ENCODE measurements at places on chromosomes 11 and 22.

DNA sequence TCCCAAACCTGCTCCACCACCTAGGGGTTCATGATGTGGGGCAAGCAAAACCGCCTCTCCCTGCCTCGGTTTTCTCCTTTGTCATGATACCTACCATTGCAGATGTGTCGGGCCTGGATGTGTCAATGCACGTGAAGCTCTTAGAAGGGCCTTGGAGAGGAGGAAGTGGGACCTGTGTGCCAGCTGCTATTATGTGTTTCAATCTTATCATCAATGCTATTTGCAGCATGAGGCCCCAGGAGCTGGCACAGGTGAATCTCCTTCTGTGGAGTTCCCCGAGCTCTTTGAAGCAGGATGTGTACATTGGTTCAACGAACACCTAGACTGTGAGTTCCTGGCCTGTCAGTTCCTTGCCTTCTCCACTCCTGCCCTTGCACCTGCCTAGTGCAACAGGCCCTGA lies 331.6 kb downstream of the CTTN start:
- DNase-seq: no peak

- DNase-seq: no peak
These were observed 141.0 kb downstream of the SLC17A6 start for GRCh38 chr11:22479208-22479607.

DNA sequence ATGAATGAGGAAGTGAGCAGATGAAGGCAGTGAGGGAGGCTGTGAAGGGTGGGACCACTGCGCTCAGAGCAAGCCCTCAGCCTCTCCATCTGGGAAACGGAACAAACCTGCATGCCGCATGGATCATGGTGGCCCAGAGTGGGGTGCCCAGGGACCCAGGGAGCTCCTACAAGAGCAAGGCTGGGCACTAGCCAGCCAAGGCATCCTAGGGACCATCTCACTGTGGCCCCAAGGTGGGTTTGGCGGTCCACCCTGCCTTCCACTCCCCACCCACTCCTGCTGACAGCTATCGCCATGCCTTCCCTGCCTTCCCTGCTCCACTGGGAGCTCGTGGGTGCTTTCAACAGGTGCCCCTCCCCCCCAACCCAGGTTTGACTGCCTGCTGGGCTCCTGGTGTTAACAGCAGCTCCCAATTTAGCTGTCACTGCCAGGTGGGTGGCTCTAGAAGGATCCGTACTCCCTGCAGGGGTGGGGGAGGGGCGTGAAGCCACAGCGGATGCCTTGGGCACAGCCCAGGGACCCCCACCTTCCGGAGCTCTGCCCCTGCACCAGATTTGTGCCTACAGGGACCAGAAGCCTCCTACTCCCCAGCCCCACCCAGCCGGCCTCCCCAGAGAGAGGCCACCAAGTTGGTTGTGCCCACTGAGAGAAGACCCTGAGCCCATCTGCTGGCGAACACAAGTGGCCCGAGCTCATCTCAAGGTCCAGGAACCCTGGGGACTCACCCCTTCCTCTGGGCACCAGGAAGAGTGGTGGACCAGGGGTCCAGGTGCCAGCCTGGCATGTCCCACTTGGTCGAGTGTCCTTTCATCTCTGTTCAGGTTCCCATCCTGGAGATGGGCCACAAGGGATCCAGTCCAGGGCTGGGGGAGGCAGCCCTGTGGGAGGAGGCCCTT lies 29.7 kb upstream of the PRODH start:
- no peak for DNase-seq

GRCh38 chr11:75982309-75982708 lies 167.3 kb downstream of the UVRAG start:
- DNase-seq: no peak

GRCh38 chr11:104957280-104957679 lies 11.1 kb downstream of the CASP4 start:
- DNase-seq: no peak

- DNase-seq: no peak
These were observed 78.9 kb upstream of the POU2AF2 start for GRCh38 chr11:111166598-111166997.

DNA sequence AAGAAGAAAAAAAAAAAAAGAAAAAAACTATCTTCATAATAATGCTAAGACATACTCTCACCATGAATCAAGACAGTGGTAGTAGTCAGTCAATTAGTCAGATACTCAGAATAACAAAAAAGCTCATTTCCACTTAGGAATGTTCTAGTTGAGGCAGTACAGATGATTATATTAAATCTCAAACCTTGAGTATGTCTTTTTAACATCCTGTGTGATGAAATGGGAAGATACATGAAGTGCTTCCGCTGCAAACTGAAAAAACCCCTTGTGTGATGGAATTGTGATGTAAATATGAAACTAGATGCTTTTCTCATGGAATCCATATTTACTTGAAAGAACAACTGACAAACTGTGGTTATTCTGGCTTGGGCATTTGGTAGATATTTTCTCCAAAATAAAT lies 13.7 kb downstream of the AMOTL1 start:
- no peak for DNase-seq

DNA sequence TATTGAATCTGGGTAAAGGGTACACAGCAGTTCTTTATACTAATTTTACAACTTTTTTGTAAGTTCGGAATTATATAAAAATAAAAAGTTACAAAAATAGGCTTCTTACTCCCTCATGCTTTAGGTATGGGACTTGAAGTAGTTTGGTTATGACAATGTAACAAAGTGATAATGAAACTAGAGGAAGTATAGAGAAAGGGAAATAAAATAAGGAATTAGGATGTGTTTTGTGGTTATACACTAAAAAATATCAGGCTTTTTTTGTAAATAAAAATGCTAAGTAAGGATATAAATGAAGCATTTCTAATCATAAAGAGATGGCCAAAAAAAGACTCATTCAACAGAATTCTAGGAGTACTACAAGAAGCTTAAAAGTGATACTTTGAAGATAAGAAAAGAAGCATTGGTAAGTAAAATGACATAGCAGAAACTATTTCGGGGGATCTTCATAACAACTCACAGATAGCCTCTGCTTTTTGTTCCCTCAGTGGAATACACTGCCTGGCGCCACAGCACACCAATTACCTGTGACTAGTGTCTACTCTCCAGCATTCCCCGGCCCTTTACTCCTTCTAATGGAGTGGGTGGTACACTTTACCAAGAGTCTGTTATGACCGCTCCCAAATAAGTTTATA lies 322.7 kb upstream of the PITPNB start:
- peak; percentile 13 for DNase-seq

DNA sequence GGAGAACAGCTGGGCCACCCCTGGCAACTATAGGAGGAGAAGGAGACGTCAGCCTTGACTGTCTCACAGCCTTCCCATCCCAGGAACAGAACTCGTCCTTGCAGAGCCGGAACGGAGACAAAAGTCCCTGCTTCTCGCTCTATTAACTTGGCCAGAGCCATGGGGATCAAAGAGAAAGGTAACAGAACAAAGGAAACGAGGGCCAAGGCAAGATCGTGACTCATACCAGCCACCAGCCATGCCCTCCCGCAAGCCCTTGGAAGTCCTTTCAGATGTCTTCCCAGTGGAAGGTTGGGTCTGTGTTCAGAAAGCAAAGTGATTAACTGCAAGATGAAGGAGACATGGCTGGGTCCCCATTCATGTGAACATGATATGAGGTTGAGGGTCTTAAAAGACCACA lies 64.7 kb downstream of the PDE2A start:
- DNase-seq: no peak

- no peak for DNase-seq
These were observed 32.0 kb downstream of the SPECC1L start for GRCh38 chr22:24302591-24302990.

DNA sequence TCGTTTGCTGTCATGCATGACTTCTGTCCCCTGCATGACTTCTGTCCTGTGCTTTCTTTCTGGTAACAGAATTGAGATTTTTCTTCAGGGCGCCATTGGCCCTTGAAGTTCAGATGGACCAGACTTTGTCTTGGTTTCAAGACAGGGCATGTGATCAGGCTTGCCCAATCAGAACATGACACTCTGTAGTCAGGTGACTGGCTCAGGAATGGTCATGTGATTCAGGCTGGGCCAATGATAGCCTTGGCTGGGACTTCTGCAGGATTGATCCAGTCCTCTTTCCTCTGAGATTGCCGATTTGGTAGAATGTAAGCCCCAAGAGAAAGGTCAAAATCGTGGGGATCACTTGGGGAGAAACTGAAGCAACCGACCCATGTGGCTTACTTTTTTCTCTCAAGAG lies 90.5 kb upstream of the ALX4 start:
- no peak for DNase-seq

DNA sequence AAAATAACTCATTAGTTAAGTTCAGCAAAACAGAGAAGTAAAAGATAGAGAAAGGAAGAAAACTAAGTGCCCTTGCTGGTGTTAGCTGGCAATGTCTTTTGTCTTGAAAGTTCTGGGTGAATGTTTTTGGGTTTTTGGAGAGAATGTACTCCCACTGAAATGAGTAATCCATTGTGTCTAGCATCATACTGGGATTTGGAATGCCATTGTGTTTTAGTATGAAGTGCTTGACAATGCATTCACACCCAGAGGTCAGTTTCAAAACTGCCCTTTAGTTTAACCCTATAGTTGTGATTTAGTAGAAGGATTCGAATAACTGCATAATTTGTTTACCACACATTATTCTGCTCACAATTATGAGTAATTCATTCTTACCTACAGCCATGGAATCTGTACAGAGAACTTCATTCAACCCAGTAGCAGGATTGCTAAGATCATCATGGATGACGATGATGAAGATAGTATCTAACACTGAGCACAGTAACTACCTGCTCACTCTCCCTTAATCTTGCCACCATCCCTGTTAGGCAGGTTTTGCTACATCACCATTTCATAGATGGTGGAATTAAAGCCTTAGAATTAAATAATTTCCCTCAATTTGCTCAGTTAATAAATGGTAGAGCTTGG lies 33.9 kb downstream of the MAML2 start:
- no peak for DNase-seq

DNA sequence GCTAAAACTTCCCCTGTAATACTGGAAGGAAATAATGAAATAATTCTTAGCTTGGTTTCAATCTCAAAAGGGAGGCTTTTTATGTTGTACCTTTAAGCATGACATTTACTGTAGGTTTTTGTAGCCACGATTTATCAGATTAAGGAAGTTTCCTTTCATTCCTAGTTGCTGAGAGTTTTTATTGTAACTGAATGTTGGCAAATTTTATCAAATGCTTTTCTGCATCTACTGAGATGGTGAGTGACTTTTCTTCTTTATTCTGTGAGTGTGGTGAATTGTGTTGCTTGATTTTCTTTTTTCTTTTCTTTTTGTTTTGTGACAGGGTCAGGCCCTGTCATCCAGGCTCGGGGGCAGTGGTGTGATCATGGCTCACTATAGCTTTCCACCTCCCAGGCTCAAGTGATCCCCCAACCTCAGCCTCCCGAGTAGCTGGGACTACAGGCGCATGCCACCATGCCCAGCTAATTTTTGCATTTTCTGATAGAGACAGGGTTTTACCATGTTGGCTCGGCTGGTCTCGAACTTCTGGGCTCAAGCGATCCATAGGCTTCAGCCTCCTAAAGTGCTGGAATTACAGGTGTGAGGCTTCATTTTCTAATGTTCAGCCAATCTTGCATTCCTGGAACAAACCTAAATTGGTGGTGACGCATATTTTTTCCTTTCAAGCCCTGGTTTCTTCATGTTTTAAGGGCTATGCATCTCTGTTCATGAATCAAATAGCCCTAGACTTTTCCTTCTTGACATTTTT lies 26.2 kb downstream of the SUSD2 start:
- DNase-seq: no peak

DNA sequence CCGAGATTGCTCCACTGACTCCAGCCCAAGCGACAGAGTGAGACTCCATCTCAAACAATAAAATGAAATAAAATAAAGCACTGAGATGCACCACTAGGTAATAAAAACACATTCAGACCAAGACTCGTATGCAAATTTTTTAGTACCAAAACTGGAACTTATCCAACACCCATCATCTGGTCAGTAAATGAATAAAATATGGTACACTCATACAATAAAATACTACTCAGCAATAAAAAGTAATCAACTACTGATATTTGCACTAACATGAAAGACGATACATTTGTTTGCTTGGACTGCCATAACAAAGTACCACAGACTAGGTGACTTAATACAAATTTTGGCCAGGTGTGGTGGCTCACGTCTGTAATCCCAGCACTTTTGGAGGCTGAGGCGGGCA lies 17.8 kb upstream of the POLD3 start:
- DNase-seq: no peak

- DNase-seq: no peak
These were observed 69.7 kb downstream of the GAB2 start for GRCh38 chr11:78347956-78348355.

- no peak for DNase-seq
These were observed 564 bp downstream of the THAP12 start for GRCh38 chr11:76380159-76380976.

- no peak for DNase-seq
These were observed 29.3 kb downstream of the FAT3 start for GRCh38 chr11:92253945-92254344.

- DNase-seq: no peak
These were observed 278.4 kb downstream of the KIRREL3 start for GRCh38 chr11:126722006-126722736.

DNA sequence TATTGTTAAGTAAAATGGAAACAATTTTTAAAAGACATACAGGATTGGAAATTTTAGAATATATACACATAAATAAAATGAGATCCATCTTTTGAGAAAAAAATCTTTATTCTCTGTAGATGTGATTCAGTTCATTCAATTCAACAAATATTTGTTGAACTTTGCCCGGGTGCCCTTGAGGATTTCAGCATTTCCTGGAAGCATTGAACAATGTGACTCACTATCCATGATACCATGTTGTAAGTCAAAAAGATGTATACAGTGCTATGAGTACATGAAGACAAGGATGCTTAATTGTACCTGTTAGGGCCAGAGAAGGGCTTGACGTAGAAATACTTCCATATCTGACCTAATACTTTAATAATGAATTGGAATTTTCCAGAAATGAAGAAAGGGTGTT lies 353.7 kb downstream of the METTL15 start:
- DNase-seq: no peak

GRCh38 chr11:124536520-124536919 lies 6.9 kb downstream of the OR8B12 start:
- no peak for DNase-seq

GRCh38 chr22:17566776-17567175 lies 3.5 kb downstream of the SLC25A18 start:
- no peak for DNase-seq

DNA sequence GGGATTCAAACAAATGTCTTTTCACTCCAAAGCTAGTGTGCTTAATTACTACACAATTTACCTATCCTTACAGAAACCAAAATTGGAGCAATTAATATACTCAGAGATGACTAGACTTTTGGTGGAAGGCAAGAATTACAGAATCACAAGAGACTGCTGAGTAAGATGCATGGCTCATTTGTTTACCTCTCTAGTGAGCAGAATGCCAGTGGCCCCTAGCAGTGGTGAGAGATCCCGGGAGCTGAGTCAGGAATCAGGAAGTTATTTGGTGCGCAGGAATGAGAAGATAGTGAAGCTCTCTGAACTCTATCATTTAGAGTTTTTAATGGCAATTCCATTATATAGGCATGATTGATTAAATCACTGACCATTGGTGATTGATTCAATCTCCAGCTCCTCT lies 188.9 kb upstream of the SESN3 start:
- DNase-seq: no peak

GRCh38 chr11:118696673-118697226 lies 17.3 kb upstream of the TREH start:
- DNase-seq: no peak

GRCh38 chr22:21599053-21599893 lies 30.5 kb downstream of the YDJC start:
- DNase-seq: peak; percentile 32
